ENCODE measurements at places on chromosomes 6 and 20.

DNA sequence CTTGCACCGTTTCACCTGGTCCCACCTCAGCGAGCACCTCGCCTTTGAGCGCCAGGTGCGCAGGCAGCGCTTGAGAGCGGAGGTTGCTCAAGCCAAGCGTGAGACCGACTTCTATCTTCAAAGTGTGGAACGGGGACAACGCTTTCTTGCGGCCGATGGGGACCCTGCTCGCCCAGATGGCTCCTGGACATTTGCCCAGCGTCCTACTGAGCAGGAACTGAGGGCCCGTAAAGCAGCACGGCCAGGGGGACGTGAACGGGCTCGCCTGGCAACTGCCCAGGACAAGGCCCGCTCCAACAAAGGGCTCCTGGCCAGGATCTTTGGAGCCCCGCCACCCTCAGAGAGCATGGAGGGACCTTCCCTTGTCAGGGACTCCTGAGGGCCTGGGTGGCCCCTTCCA is 1.5 kb downstream of the ABT1 start:
- no peak for DNase-seq

GRCh38 chr6:143128681-143129015 is 68.0 kb downstream of the AIG1 start:
- DNase-seq: no peak

- no peak for DNase-seq
Measured at GRCh38 chr20:19969507-19970255, 47.5 kb upstream of the NAA20 start.

- no peak for DNase-seq
Measured at GRCh38 chr6:44471271-44471981, 83.9 kb downstream of the CDC5L start.

DNA sequence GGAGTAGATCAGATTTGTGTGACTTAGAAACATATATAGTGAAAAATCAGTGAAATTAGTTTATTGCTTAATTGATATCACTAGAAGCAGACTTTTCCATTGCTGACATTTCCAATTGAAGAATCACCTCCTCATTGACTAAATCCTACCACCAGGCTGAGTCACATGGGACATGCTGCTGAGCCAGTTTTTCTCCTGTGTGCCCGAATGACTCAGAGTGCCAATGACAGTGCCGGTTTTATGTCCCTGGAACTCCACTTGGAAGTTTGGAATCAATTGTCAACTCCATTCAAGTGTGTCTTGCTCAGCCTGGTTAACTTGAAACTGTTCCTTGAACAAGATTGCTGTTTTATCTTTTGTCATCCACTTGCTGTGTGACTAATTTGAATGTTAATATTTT is 316.1 kb upstream of the PRDM1 start:
- no peak for DNase-seq

DNA sequence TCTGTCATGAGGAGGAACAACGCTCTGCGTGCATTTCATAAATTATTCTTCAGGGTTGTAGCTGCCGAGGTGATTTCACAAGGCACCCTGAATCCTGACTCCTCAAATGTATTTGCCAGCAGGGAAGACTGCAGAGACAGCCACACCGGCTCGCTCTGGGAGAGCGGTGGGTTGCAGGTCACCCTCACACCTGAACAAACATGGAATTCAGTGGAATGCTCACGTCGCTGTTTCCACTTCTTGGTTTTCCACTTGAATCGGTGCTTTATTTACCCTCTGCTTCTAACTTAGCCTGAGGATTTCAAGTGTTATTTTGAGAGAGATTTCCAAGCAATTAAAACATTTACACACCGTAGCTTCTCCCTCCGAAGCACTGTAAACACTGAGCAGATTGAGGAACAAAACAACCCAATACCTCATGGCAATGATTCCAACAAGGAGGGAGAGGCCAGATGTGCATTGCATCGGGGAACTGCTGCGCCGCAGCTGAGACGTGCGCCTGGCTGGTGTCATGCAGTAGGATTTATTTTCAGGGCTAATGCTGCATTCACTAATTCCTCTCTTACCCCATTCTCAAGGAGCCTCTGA is 59.5 kb upstream of the GGTLC1 start:
- no peak for DNase-seq

GRCh38 chr20:57770852-57771720 is 61.3 kb upstream of the PMEPA1 start:
- DNase-seq: no peak

DNA sequence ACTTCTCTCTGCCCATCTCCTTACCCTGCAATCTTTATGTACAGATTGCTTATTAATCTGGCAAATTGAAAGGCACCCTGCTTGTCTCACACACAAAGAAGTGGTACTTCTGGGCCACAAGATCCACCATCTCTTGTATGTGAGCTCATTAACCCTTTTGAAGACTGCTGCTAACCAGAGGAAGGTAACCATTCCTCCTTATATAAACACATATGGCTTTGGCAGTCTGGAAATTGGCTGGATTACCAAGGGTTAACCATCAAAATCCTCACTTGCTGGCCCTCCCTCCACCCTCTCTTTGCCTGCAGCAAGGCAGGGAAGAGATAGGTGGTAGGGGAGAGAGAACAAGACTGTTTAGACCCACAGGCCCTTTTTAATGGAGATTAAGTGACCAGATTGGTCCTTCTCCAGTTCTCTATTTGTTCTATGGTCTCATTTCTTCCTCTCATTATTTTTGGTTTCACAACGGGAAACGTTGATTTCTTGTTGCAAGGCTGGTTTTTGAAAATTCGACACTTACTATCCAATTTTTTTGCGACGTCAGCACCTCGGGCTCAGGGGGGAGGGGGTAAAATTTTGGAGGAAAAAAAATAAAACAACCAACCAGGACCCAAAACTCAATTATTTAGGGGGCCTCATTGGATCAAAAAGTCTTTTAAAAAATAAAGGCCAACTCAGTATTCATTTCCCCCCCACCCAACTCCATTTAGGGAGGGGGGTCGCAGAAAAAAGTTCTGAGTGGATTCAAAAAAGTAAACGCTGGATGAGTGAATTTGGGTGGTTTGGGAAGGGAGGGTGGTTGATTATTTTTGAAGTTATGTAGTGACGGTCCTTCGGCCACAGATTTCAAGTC is 859 bp downstream of the PPP1R10 start:
- no peak for DNase-seq

- DNase-seq: no peak
Measured at GRCh38 chr20:13229538-13229937, 8.5 kb downstream of the ISM1 start.

- DNase-seq: no peak
Measured at GRCh38 chr20:44001667-44002596, 87.3 kb downstream of the TOX2 start.

- peak; percentile 72 for DNase-seq
Measured at GRCh38 chr20:57619051-57619831, 985 bp downstream of the ZBP1 start.

DNA sequence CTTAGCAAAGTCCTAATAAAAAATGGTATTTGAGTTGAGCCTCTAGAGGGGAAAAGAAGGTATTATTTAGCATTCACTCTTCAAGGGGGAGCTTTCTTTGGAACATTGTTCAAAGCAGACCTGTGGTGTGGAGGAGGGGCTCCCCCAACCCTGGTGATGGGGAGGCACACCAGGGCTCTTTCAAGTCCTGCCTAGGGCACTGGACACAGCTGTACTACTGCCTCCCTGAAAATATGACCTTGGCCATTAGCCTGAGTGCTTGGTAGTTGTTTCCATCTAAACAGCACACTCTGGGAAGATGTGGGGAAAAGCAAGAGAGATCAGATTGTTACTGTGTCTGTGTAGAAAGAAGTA is 215.1 kb upstream of the CNR1 start:
- DNase-seq: no peak

GRCh38 chr6:143595251-143596036 is 82.3 kb upstream of the PHACTR2 start:
- no peak for DNase-seq

GRCh38 chr6:96861588-96861987 is 24.3 kb upstream of the GPR63 start:
- DNase-seq: no peak
